ENCODE measurements at places on chromosomes 4 and X.

DNA sequence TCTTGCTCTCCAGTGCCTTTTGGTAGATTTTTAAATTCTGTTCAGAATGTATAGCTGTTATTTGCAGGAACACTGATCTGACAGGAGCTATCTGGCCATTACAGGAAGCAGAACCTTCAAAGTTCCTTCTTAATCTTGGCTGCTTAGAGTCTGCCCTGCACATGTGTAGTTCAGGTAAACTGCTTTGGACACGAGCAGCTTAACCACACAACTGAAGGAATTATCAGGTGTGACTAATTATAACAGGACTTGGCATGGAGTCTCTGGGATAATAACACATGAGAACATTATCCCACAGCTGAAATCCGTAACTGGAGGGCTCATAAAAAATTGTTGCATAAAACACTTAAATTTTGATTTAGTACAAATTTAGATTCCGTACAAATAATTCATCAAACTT is 11.6 kb upstream of the ING2 start:
- DNase-seq: no peak

DNA sequence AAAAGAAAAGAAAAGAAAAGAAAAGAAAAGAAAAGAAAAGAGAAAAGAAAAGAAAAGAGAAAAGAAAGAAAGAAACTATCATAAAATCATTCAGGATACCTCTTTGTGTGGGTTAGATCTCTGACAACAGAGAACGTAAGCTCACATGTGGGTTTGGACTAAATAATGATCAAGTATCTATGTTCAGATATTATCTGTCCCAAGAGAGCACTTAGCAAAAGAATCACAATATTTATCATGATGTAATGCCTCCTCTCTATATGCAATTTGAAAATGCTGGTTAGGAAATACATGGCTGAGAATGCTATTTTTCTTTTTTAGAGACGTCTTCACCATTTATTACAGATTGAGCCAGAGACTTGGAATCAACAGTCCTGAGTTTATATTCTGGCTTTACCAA is 191.3 kb downstream of the KCNIP4 start:
- DNase-seq: no peak

DNA sequence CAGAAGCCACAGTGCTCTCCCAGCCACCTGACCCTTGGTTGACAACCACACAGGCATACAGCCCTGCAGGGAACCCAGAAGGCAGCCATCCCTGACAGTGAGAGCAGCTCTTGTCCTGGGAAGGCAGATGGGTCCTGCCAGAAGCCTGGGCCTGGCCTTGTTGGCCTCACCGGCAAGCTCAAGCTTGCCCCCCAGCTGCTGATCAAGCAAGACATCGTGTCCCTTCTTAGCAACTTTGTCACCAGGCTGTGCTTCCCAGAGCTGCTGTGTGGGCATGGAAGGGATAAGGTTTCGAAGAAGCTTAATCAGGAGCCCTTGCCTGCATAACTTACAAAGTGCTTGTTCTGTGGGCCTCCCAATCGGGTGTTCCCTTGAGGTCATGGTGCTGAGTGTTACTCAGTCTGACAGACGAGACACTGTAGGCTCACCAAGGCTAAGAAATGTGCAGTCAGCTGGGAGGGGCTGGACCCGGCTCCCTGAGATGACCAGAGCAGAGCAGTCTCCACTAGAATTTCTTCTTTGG is 6.8 kb upstream of the ABLIM2 start:
- DNase-seq: no peak

GRCh38 chr4:10461850-10462400 is 4.7 kb upstream of the ZNF518B start:
- no peak for DNase-seq

DNA sequence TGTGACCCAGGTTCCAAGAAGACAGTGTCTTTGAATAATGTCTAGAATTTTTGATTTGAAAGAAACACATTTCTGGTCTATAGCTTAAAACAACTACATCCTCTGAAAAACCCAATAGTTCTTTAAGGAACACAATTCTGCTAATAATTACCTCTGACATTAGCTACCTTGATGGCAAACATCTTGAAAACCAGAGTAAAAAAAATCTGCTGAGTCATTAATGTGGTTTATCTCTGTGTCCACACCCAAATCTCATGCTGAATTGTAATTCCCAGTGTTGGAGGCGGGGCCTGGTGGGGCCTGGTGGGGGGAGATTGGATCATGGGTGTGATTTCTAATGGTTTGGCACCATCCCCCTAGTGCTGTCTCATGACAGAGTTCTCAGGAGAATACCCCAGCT is 1233.8 kb downstream of the NLGN4X start:
- DNase-seq: no peak

DNA sequence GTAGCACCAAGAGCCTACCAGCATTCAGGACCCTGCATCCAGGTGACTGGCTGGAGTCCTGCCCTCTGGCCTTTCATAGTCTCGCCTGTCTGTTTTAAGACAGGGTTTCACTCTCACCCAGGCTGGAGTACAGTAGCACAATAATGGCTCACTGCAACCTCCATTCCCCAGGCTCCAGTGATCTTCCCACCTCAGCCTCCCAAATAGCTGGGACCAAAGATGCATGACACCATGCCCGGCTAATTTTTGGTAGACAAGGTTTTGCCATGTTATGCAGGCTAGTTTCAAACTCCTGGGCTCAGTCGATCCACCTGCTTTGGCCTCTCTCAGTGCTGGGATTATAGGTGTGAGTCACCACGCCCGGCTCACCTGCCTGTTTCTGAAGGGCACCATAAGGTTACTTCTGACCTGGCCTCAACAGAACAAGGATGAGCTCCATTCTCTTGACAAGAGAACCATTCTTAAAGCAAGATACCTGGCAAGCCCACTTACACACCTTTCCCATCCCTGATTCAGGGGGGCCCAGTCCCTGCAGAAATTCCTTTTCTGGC is 6.7 kb downstream of the RPS4X start:
- no peak for DNase-seq

DNA sequence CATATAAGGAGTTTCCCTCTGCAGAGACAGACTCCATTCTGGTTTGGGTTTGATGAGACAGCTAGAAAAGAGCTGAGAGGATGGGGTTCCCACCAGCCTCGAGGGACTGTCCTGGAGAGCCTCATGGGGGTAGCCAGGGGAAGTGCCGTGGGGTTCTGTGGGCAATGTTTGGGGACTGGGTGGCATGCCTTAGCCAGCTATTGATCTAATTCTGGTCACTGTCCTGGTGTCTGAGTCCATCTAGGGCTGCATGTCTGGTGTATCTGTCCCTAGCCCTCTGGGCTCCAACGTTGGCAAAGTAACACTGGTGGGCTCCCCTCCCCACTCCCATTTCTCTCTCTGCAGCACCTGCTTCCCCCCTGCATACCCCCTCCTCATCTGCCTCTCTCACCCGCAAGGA is 135.4 kb downstream of the SMIM20 start:
- DNase-seq: no peak

DNA sequence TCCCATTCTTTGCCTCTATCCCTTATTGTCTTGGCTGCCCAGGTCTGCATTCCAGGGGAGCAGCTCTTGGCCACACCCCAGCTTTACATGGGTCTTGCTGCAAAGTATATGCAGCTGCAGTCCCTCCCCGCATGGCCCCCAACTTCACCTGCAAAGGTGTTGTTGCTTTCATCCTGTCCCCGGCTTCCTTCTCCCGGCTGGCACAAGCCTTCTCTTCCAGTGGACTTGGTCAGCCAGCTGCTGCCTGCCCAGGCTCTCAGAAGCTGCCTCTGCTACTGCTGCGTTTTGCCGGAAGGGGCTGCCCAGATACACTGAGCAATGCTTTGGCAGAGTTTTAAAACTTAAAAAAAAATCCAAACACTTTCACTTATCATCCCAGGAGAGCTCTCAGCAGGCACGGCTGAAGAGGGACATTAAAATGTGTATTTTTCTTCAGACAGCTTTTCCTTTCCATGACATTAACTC is 121.2 kb upstream of the PDLIM3 start:
- no peak for DNase-seq

- no peak for DNase-seq
Observed at GRCh38 chr4:188992706-188993105, 853.5 kb downstream of the TRIML1 start.

Measured in activated T-helper 9 cell treated with anti-CD3 and anti-CD28 coated beads, Interleukin-2, amount 50 U/mL, for 16 hours (primary cell).